ENCODE measurements at places on chromosomes 12 and 14. TPM values are rescaled to one million over a fixed set of nuclear protein-coding genes. Genes with fewer than 3 reads are reported as not detected.

DNA sequence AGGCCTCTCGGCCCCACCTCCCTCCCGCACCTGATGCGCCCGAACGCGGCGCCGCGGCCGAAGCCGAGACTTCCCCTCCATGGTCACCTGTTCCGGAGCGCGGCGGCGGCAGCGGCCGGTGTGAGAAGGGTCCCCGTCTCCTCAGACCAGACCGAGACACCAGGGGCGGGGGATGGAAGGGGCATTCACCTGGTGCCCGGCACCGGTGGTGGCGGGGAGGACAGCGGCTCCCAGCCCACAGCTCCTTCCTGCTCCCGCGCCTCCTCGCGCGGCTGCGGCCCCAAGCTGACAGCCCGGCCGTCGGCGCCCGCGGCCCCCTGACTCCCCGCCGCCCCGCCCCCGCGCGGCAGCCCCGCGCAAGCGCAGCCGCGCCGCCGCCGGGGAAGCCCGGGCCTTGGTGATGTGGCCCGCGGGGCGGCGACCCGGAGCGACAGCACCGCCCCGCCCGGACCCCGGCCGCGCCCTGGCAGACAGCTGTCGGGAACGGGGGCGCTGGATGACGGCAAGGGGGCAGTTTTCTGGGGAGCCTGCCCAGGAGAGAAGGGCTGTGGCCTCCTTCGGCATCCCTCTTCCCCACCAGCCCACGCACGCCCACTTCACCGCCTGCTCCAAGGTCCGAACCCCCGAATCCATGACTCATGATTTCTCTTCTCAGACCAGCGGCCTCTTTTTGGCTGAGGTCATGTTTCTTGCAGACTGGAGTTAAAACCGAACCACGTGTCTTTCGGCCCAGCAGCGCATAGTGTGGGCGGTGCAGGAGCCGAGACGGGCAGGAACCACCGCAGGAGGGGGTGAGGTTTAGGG, at the start of gene SLC41A2:
TSS of gene SLC41A2 (minus strand) at position 290 of the 804 bp plus-strand sequence. CDS start 29,763 bp downstream, outside the sequence.
- no peaks in the 10 kb centered on the region for H3K27me3 ChIP-seq
- peaks cover 15% of the 10 kb centered on the region for H3K4me1 ChIP-seq
- H3K27ac ChIP-seq: peak within 1 kb of the TSS; percentile 87
- DNase-seq: peak; percentile 89
- no peaks in the 10 kb centered on the region for H3K36me3 ChIP-seq

- H3K36me3 ChIP-seq: no peaks in the 10 kb centered on the region
- no peak for DNase-seq
Observed at GRCh38 chr14:68981539-68981976, 2.5 kb upstream of the ACTN1 start.

GRCh38 chr14:75310295-75311111, 31.9 kb downstream of the FOS start:
- H3K4me3 ChIP-seq: no peak overlapping the region
- no peak overlapping the region for H3K27ac ChIP-seq
- no peaks in the 10 kb centered on the region for H3K36me3 ChIP-seq
- DNase-seq: no peak
- H3K27me3 ChIP-seq: no peaks in the 10 kb centered on the region
- H3K4me1 ChIP-seq: peaks cover 3% of the 10 kb centered on the region

The SNW1 gene
- total RNA-seq: 27.9 TPM

DNA sequence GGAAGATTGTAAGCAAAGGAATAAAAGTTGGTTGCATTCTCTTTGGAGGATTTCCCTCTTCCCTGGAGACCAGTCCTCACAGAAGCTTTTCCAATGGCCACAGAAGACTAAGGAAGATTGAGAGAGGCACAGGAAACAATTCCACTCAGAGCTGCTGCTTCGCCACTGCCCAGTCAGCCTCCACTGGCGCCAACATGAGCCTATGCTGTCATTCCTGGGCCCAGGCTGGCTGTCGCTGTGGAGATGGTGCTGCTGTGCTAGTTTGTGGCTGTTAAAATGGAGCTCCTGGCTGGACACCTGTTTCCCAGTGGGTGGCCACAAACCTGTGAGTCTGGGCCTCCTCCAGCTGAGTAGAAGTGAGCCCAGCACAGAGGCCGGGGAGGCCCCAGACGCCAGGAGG, 6.6 kb downstream of the P2RX7 start:
- no peak overlapping the region for H3K4me3 ChIP-seq
- no peaks in the 10 kb centered on the region for H3K4me1 ChIP-seq
- no peaks in the 10 kb centered on the region for H3K27me3 ChIP-seq
- DNase-seq: no peak
- no peaks in the 10 kb centered on the region for H3K36me3 ChIP-seq

DNA sequence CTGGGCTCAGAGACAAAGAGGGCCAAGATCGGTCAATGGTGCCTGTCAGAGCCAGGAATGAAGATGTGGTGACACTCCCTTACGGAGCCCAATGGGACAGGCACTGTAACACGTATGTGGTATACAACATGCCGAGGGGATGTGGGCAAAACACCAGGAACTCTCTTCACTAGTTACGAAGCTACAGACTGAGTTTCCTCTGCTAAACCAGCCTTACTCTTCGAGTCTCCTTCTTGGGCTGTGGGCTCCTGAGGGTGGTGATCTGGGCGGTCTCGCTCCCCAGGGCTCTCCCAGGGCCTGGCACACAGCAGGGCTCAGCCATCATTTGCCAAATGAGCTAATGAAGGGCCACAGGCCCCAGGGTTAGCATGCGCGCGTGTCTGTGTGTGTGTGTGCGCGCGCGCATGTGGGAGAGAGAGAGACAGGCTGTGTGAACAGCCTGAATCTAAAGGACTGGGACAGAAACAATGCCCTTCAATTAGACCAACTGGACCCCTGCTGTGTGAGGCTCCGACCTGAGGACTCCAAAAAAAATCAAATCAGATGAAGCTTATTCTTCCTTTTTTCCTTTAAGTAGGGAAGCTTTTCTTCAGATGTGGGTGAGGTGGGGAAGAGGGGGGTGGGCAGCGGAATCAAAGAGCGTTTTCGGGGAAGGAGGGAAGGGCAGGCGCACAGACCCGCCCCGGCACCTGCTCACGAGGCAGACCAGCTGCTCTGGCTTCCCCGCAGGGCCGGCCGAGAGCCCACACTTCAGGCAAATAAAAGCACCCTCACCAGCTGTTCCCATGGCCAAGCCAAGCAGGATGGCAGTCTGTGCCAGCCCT, 42.5 kb downstream of the CCDC88C start:
- H3K27me3 ChIP-seq: no peaks in the 10 kb centered on the region
- no peaks in the 10 kb centered on the region for H3K36me3 ChIP-seq
- H3K4me1 ChIP-seq: no peaks in the 10 kb centered on the region
- no peak overlapping the region for H3K27ac ChIP-seq

The RNASE7 gene
- total RNA-seq: 0.18 TPM

The MAP3K9 gene
- 2.9 TPM for total RNA-seq

DNA sequence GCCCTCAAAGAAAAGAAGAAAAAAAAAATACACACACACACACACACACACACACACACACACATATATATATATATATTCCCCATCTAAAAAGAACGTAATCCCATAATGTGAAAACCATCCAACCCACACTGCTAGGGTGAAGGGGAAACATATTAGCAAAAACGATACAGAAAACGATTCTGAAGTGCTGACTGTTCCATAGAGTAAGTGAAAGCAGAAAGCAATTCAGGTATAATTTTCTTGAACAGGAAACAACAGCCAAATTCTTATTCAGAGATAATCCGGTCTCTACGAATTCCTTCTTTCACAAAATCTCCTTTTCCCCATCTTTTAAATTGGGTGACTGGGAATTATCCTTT, 393.5 kb downstream of the NOVA1 start:
- no peak overlapping the region for H3K27ac ChIP-seq
- H3K4me1 ChIP-seq: no peaks in the 10 kb centered on the region
- H3K27me3 ChIP-seq: no peaks in the 10 kb centered on the region
- H3K4me3 ChIP-seq: no peak overlapping the region
- no peak for DNase-seq
- no peaks in the 10 kb centered on the region for H3K36me3 ChIP-seq

DNA sequence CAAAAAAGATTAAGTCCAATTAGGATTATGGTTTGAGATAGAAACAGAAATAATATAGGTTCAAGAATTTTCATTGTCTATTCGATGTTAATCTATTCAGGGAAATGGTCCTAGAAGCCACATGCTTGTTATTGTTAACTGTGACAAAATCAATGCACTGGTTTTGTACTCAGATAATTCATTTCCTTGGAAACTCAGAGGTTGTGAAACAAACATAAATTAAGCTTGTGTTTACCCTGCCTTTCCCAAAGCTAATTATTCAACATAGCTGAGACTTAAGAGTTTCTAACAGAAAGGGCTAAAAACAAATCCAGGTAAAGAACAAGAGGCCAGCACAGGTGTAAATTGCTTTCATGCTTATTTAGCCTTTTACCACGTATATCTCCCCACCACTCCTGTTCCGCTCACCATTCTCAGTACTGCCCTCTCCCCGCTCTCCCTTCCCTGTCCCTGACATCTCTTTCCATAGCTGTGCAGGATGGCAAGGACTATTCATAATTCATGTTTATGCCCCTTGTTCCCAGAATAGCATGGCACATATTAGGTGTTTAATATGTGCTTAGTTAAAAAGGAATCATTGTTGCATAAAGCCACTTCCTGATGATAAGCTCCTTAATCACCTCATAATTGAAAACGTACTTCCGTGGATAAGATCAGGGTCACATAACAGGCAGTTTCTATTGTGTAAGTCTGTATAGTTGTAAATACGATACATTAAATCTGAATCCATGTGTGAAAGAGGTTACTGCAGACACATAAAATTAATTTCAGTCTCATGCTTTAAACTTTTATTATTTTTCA, 131.8 kb upstream of the USP15 start:
- H3K27me3 ChIP-seq: no peaks in the 10 kb centered on the region
- no peak overlapping the region for H3K4me3 ChIP-seq
- no peak overlapping the region for H3K27ac ChIP-seq
- no peaks in the 10 kb centered on the region for H3K36me3 ChIP-seq
- DNase-seq: no peak

DNA sequence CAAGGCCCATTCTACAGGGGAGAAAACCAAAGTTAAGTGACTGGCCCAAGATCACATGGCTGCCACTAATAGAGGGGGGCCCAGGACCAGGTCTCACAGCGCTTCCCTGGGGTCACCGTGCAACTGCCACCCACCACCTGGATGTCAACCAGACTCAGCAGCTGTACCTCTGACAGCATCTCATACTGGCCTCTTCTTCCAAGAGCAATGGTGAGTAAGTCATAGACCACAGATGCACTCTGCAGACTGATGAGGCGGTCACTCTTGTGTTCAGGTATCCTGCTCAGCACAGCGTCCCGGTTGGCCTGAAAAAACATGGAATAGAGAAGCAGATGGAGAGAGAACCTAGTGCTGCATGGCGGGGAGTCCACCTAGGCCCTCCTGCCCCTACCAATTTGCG, 139.9 kb downstream of the TTC7B start:
- H3K27ac ChIP-seq: no peak overlapping the region
- H3K36me3 ChIP-seq: no peaks in the 10 kb centered on the region
- no peaks in the 10 kb centered on the region for H3K27me3 ChIP-seq

- H3K27ac ChIP-seq: no peak overlapping the region
- H3K4me3 ChIP-seq: no peak overlapping the region
- H3K4me1 ChIP-seq: no peaks in the 10 kb centered on the region
- H3K36me3 ChIP-seq: no peaks in the 10 kb centered on the region
Observed at GRCh38 chr12:51076236-51076930, 7.0 kb downstream of the CSRNP2 start.

DNA sequence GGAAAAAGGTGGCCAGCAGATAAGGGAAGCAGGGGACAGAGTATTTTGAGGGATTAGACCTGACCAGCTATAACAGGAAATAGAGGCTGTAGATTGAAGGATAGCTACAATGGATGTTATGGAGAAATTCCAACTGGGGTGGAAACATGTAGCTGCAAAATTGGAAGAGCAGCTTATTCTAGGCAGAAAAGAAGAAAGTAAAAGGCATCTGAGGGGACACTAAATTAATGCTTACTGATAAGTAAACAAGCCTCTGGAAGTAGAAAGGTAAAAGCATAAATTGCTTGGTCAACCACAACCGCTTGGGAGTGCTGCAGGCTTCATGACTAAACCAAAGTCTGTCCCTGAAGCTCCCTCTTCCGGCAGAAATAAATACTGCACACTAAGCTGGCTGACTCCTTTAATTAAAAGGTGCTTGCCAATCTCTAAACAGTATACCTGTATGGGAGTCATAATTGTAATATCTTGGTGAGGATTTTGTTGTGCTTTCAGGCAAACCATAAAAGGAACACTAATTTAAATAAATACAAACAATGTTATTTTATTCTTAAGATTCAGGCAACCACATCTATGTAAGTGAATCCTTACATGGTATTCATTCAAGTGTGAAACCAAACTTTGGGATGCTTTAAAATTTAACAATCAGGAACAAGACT, 7.7 kb downstream of the UBC start:
- H3K4me1 ChIP-seq: peaks cover 41% of the 10 kb centered on the region
- no peaks in the 10 kb centered on the region for H3K27me3 ChIP-seq
- no peak overlapping the region for H3K27ac ChIP-seq
- peak; percentile 72 for DNase-seq

- H3K4me3 ChIP-seq: peak overlapping the region; percentile 88
- DNase-seq: no peak
- H3K27ac ChIP-seq: peak overlapping the region; percentile 60
- no peaks in the 10 kb centered on the region for H3K36me3 ChIP-seq
- peaks cover 18% of the 10 kb centered on the region for H3K4me1 ChIP-seq
Observed at GRCh38 chr12:100199023-100199346, 1.6 kb upstream of the ACTR6 start.

The SLCO1C1 gene
- total RNA-seq: not detected

- H3K27me3 ChIP-seq: no peaks in the 10 kb centered on the region
- no peak overlapping the region for H3K27ac ChIP-seq
- no peak overlapping the region for H3K4me3 ChIP-seq
- DNase-seq: no peak
- peaks cover 4% of the 10 kb centered on the region for H3K4me1 ChIP-seq
Observed at GRCh38 chr12:87758271-87758670, 270.9 kb downstream of the C12orf50 start.

The SLC25A47 gene
- 96.4 TPM for total RNA-seq

- H3K27me3 ChIP-seq: no peaks in the 10 kb centered on the region
- H3K36me3 ChIP-seq: no peaks in the 10 kb centered on the region
- no peak within 1 kb of the TSS for H3K27ac ChIP-seq
- DNase-seq: no peak
- no peaks in the 10 kb centered on the region for H3K4me1 ChIP-seq
- H3K4me3 ChIP-seq: no peak within 1 kb of the TSS
Observed at GRCh38 chr12:11134305-11134704, at the start of gene TAS2R30. Gene TAS2R30, minus strand, starts transcription at chr12:11134644. Its CDS starts 400 bp downstream, at chr12:11134244.

Data from right lobe of liver (tissue), 6 donors.